Left renal pelvis (tissue), 4 donors: ENCODE measurements at places on chromosomes 7 and 10. TPM values are rescaled to one million over a fixed set of nuclear protein-coding genes. Genes with fewer than 3 reads are reported as not detected.

GRCh38 chr10:71830726-71831125 is 20.3 kb downstream of the PSAP start:
- no peak for DNase-seq

- DNase-seq: no peak
Observed at GRCh38 chr10:653991-654646, 35.3 kb downstream of the DIP2C start.

DNA sequence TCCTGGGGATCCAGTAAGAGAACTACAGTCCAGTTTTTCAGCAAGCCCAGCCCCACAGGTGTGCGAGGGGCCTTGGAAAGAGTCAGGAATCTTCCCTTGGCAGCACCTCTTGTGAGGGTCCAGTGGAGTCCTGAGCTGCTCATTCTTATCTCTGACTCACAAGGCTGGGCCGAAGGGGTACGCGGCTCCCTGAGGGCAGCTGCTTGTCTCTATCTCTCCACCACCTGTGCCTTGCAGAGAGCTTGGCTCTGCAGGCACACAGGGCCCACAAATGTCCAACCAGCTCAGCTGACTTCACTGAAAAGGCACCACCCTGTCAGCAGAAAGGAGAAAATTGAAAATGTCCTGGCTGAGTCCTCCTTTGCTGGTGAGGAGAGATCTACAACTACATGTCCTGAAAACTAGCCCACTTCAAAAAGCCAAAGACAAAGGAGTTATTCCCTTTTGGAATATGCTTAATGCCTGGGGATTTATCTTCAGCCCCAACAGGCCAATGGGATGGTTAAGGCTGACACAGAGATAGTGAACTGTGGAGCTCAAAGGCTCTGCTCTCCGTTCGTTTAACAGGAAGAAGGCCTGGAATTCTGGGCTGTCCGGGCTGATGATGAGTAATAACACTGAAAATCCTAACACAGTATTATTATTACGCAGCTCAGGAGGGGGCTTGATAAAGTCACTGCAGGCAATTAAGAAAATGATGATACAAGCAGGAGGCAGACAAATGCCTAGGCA is 23.4 kb downstream of the UROS start:
- no peak for DNase-seq

- DNase-seq: no peak
Observed at GRCh38 chr10:110413903-110414547, 83.7 kb upstream of the DUSP5 start.

GRCh38 chr10:120813085-120813484 is 38.1 kb upstream of the WDR11 start:
- DNase-seq: no peak

DNA sequence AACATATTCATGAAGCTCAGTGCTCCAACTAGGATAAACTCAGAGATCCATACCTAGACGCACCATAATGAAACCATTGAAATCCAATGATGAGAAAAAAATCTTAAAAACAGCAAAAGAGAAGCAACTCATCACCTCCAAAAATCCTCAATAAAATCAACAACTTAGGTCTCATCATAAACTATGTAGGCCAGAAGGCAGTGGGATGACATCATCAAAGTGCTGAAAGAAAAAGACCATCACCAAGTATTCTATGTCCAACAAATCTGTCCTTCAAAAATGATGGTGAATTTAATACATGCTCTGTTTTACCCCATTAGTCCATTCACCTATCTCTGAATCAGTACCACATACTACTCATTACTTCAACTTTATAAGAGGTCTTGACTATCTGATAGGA is 304.4 kb downstream of the HDAC9 start:
- no peak for DNase-seq

GRCh38 chr7:127874951-127875608 is 156.2 kb downstream of the LRRC4 start:
- no peak for DNase-seq

DNA sequence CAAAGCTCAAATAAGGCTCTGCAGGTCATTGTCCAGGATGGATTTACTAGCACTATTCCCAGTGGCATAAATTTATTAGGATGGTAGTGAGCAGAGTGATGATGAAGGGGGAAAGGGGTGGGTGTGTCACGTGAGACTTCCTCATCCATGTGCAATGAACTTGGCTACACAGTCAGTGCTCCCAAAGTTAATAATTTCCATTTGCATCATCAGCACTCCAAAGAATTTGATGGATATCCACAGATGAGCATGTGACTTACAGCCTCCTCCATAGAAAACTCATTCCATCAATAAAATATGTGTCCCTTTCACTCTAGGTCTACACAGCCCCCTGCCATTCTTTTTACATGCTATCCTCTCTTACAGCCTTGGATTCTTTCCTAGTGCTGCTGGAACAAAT is 142.6 kb upstream of the PLPP4 start:
- DNase-seq: no peak

DNA sequence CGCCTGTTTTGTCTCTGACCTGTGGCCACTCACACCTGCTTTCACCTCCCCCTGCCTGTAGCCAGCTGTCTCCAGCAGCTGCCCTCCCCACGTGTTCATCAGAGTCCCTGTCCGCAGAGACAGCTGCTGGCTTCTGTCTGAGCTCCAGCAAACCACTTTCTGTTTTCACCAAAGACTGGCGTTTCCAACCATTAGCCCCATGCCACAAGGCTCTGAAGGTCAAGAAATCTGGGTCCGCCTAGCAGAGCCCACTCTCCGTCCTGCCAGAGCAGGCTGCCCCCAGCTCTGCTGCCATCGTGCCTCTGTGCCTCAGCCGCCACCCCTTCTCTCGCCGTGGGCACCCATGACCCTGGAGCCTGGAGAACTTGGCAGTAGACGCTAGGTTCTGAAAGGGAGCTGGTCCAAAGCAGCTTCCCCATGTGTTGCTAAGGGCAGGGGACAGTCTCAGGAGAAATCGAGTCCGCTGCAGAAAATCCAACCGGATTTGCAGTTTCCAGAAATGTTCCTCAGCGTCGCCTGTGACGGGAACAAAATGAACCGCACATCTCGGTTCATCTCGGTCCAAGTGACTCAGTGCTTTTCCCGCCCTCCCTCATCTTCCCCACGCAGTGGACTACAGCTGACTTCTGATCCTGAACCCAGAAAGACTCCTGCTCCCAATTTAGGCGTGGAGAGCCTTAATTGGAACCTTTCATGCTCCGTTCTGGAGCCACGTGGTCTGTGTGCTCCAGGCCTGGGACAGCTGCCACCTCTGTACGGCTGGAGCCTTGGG is 28.0 kb downstream of the TMEM120A start:
- DNase-seq: no peak

GRCh38 chr7:32221736-32222135 is 151.5 kb upstream of the PDE1C start:
- DNase-seq: no peak

DNA sequence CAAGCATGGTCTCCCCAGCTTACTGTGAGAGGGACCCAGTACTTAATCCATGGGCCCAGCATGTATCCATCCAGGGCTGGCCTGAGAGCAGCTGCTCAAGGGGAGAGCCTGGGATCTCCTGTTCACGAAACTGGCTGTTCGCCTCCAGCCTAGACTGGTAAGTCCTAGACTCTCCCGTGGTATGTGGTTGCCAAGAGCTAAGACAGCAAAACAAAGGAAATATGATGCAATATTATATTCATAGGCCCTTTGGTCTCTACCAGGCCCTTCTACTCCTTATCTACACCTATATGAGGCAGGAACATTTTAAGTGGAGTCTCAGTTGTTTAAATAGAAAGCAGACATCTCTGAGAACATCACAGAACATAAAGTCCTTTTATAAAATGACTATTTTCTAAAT is 28.9 kb upstream of the STK17A start:
- no peak for DNase-seq

DNA sequence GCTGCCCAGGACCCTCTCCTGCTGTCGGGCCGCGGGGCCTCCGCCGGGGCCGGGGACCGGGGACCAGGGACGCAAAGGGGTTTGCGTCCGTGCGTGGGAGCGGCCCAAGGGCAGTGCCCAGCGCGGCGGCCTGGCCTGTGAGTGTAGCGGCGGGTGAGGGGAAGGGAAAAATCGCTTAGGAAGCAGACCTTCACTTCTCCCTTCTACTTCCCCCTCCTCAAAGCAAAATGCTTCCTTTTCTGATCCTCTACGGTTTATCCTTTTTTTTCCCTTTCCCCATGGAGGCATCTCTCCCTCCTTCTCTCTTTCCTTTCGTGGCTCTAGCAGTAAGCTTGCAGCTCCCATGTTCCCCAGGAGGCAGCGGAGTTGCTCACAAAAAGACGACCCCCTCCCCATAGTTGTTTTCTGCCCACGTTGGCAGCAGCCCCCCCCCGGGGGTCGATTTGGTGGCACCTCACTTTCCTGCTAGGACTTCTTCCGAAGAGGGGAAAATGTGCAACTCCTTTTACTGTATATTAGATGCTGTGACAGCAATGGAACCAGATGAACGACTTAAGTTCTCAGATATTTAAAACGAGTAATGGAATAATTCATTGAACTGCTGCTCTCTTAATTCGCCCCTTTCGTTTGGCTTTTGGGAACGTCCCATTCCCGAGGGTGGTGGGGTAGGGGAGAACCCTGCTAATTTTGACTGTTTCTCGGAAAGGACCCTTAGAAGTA is 724 bp downstream of the CAPZA2 start:
- no peak for DNase-seq

GRCh38 chr10:63058236-63058635 is 74.9 kb upstream of the NRBF2 start:
- DNase-seq: no peak

- no peak for DNase-seq
Observed at GRCh38 chr10:52525761-52526160, 211.7 kb downstream of the DKK1 start.

GRCh38 chr10:69338133-69338456 is 59.8 kb downstream of the HK1 start:
- no peak for DNase-seq

DNA sequence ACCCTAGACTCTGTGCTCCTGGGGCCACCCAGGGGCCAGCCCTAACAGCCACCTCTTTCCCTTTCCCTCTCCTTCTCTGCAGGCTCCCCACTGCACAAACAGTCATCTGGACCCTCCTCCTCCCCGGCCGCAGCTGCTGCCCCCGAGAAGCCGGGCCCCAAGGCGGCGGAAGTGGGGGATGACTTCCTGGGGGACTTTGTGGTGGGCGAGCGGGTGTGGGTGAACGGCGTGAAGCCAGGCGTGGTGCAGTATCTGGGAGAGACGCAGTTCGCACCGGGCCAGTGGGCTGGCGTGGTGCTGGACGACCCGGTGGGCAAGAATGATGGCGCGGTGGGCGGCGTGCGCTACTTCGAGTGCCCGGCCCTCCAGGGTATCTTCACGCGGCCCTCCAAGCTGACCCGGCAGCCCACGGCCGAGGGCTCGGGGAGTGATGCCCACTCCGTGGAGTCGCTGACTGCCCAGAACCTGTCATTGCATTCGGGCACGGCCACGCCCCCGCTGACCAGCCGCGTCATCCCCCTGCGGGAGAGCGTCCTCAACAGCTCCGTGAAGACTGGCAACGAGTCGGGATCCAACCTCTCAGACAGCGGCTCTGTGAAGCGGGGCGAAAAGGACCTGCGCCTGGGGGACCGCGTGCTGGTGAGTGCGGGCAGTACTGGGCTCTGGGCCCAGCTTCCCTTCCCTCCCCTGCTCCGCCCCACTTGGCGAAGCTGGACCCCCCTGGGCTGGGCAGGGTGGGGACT is 49.3 kb downstream of the CLIP2 start:
- DNase-seq: no peak

DNA sequence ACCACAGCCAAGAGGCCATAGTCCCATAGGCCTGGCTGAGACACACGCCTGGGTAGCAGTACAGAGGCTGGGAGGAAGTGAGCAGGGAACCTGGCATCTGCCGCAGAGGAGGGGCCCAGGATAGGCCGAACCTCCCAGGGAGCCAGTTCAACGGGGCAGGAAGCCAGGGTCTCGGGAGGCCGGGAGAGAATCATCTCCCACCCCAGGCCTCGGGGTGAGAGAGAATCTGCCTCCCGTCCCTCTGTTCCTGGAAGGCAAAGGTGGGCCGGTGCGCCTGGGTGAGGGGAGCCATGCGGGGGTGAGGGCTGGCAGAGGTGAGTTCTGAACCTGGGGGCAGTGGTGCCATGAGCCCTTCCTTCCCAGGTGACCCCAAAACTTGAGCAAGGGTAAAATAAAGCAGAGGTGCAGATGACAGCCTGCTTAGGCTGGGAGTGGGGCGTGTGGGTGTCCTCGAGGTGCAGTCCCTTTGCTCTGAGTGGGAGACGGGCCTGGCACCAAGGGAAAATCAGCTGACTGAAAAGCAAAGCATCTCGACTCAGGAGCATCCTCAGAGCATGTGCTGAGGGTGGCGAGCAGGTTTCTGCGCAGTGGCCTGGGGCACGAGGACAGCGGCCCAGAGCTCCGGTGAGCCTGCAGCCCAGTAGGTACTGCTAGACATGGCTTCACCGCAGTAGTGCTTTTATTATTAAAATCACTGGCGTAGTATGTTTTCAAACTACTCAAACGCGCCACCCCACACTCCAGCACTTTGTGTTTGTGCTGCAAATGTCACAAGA is 15.5 kb downstream of the AGAP3 start:
- DNase-seq: no peak

DNA sequence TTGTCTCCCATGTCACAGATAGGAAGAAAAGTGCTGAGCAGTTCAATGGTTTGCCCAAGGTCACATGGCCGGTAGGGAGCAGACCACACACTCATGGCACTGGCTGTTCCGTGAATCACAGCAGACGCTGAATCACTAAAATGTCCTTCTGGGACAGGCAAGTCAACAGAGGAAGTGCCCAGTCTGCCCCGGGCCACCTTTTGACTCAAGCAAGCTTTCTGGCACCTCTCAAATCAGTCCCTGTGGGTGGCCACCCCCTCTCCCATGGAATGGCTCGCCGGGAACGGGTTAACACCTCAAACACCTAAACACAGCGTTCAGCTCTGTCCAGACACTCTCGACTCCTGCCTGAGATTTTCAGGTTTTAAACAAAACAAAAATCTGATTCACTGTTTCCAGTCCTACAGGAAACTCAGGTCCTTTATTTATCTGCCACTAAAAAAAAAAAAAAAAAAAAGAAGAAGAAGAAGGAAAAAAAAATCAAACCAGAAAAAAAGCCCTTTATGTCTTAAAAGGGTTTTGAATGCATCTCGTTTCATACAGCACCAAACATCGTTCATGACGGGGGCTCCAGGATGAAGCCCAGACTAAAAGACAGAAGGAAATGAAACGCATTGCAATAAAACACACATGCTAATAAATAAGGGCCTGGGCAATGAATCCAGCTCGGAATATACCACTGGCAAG is 15.5 kb downstream of the CARD11 start:
- DNase-seq: no peak

- no peak for DNase-seq
Observed at GRCh38 chr10:93816123-93816747, 58.5 kb downstream of the LGI1 start.

- no peak for DNase-seq
Observed at GRCh38 chr10:4771554-4772201, 54.3 kb upstream of the AKR1E2 start.

GRCh38 chr7:158024351-158024715 is 563.3 kb downstream of the PTPRN2 start:
- no peak for DNase-seq

EPHB4 gene
- polyA plus RNA-seq: 87.8 TPM

POP7 gene
- 20.6 TPM for polyA plus RNA-seq

HYAL4 gene
- 0.08 TPM for polyA plus RNA-seq

ZNF33B gene
- polyA plus RNA-seq: 46.0 TPM

CDK13 gene
- 65.2 TPM for polyA plus RNA-seq

HOXA11 gene
- polyA plus RNA-seq: 40.6 TPM

XRCC2 gene
- 9.0 TPM for polyA plus RNA-seq

NPSR1 gene
- polyA plus RNA-seq: not detected

OPN1SW gene
- polyA plus RNA-seq: 1.8 TPM

TBXAS1 gene
- 31.6 TPM for polyA plus RNA-seq

CCL24 gene
- polyA plus RNA-seq: not detected

CRPPA gene
- 2.9 TPM for polyA plus RNA-seq

FOXI2 gene
- 2.3 TPM for polyA plus RNA-seq
